ENCODE measurements at places on chromosomes 4 and X.

DNA sequence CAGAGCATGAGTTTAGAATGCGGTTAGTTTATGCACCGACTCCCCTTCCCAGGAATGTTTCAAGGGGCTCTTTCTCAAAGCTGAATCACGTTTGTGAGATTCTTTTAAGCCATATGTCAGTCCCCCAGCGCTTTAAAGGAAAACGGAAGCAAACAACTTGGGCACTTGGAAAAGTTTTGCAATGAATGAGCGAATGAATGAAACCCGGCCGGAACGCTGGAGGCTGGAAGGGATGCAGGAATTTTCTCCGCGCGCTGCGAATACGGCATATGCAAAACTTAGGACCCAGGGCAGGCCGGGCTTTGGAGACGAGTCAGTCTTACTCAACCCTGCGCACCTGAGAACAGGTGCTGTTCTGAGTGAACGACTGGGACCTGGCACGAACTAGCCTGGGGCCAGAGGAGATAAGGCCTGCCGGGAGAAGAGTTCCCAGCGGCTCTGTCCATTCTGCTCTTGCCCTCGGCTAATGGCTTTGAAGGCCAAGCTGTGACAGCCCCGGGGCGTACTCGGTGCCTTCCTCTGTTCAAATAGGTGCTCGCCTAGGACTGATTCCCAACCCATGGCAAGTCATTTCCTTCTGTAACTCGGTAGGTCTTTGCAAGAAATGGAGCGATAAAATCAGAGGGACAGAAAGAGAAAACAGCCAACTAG, 743 bp upstream of the NRK start:
- no peak for DNase-seq

DNA sequence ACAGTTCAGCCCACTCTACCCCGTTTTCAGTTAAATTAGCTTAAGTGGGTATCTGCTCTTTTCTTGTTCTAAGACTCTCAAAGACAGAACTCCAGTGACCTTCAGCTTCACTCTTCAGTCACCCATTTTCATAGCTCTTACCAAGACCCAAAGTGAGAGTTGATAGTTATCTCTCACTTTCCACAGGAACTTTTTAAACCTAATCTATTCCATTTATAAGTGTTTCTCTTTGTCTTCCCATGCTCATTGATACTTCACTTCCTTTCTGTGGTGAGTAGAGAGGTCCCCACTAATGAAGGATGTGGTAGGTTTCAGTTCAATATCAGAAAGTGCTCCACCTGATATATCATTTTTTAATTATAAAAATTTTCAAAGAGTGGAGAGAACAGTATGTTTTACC, 33.4 kb downstream of the COX18 start:
- no peak for DNase-seq

GRCh38 chr4:94516067-94516466, 64.3 kb downstream of the PDLIM5 start:
- DNase-seq = no peak

- no peak for DNase-seq
These were observed 93.4 kb upstream of the RXFP1 start for GRCh38 chr4:158428242-158428641.

- no peak for DNase-seq
These were observed 271.0 kb downstream of the STK32B start for GRCh38 chr4:5322321-5322720.

GRCh38 chr4:81407726-81408125, 64.0 kb downstream of the RASGEF1B start:
- no peak for DNase-seq

DNA sequence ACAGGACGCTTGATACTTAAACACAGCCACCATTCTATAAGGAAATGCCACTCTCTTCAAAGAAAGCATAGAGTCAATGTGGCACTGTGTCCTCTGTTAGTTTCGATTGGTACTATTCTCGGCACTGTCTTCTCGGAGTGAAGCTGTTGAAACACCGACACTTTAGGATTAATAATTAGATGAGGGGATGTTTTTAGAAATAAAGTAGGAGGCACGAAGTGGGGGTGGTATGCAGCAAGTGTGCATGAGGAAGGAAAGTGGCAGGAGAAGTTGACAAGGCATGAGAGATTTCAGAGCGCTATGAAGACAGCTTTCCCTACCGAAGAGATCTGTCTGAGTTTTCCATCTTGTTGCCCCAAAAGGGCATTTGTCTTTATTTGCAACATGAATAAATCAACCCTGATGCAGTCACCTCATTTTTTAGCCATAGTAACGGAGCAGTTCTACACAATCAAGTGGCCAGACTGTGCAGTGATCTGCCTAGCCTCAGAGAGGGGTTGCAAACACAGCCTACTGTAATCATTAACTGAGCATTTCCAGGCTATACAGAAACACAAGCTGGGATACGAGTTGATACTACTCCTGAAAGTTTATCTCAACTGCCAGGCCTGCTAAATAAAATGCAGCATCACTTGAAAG, 8.3 kb downstream of the GPRIN3 start:
- DNase-seq = no peak

GRCh38 chrX:17412692-17413091, 37.7 kb downstream of the NHS start:
- DNase-seq = no peak

DNA sequence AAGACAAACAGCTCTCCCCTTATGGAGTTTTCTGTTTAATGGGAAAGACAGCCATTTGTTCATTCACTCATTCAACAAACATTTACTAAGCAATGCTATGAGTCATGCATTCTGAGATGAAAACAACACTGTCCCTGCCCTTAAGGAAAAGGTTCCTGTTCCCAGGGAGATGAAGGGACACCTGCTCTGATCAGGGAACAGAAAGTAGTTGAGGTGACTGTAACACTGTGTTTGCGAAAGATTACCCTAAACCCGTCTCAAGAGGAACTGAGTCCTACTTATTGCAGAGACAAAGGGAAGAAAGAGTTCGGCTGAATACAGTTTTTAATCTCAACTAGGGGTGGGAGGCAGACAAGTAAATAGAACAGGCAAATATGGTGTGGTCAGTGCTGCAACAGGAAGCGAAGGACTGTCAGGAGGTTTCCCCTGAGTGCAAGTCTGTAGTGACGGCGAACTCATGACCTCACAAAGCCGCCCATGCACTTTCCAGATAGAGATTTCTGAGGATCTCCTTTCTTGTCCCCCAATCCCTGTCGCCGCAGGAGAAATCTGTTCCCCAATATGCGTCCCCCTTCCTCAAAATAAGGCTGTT, 712 bp downstream of the STX18 start:
- peak; percentile 0 for DNase-seq

DNA sequence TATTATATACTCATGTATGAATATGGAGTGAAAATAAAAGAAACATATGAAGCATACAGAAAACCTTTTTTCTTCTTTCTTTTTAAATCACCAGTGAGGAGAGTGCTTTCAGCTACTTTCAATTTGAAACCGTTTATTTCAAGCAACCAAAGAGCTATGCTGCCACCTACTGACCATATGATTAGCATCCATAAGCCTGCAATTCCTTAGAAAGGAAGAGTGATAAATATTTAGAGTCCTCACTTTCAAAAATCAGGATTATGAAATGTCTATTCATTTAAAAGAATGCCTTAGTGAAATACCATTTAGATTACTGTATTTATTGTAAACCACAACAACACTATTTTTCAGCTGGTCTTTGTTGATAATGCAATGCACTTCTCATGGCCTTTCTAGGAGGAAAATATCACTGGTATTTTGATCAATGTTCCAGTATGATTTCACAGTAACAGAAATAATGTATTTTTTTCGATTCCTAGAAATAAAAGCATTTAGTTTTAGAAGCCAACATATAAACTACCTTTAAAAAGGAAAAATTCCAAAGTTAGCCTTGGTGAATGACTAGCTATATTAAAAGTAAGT, 667.6 kb downstream of the PCDH18 start:
- DNase-seq = no peak

- no peak for DNase-seq
These were observed 119.3 kb downstream of the C4orf51 start for GRCh38 chr4:145799223-145799622.

GRCh38 chrX:50200907-50201306, at the start of gene AKAP4:
Gene AKAP4 (minus strand): TSS chrX:50201007. CDS start chrX:50200889, 118 bp downstream.
- DNase-seq = no peak

- no peak for DNase-seq
These were observed 150.1 kb downstream of the PPP1R2C start for GRCh38 chrX:42627891-42628290.

DNA sequence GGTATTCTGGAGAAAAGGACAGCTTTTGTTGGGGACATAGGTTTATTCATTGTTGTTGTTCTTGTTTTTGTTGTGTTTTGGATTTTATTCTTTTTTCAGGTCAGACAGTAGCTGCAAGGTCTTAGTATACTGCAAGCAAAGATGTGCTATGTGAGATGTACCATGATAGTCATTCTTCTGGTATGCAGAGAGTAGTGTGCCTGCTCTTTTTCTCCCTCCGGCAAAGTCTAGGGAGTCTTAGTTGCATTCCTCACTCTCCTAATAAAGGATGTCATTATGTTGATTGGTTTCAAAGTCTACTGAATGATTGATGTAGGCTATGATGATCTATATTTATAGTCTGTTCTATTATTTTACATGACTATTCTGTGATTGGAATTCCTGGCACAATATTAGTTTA, 119.9 kb upstream of the POF1B start:
- no peak for DNase-seq

DNA sequence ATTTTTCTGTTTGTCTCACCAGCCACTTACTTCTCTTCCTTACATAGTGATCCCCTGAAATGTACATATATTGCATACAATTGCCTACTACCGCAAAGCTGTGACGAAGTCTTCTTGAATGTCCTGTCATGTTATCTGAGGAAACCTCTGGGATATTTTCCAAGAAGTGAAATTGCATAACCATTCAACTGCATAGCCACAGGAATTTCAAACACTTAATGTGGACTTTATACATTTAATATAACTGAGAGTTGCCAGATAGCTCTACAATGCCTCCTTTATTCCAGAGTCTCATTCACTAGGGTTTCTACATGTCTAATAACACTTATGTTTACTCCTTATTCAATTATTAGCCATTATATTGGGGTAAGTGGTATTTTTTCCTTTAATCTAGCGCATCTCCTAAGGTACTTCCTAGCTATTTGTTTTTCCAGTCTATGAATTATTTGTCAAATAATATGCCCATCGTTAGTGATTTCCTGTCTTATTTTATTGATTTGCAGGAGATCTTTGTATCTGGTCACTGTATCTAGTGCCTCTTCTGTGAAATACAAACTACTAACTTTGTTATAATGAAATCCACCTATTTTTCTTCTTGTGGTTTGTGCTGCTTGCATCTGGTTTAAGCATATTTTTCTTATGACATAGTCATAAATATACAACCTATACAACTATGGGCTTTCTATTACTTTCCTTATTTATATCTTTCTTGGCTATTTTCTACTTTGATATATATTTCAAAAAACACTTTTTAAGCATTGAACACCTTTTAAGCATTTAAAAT, 69.2 kb upstream of the GRID2 start:
- no peak for DNase-seq

- no peak for DNase-seq
These were observed 1821.7 kb downstream of the ARAP2 start for GRCh38 chr4:34422472-34423175.

DNA sequence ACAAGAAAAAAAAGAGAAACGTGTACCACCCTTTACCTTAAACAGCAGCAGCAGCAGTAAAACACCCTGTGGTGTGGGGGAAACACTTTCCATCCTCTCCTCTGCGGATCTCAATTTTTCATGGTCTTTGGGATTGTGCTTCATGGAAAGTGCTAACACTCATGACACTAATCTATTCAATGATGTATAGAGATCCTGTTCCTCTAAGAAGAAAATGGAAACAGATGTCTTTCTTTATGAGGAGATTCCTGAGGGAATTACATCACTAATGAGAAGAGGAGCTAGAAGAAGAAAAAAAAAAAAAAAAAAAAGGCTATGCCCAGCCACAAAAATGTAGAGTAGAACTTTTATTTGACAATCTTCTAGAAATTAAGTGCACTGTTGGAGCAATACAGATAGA, 62.9 kb upstream of the NDST3 start:
- no peak for DNase-seq

- no peak for DNase-seq
These were observed 40.8 kb downstream of the ARHGAP24 start for GRCh38 chr4:85515701-85516100.

DNA sequence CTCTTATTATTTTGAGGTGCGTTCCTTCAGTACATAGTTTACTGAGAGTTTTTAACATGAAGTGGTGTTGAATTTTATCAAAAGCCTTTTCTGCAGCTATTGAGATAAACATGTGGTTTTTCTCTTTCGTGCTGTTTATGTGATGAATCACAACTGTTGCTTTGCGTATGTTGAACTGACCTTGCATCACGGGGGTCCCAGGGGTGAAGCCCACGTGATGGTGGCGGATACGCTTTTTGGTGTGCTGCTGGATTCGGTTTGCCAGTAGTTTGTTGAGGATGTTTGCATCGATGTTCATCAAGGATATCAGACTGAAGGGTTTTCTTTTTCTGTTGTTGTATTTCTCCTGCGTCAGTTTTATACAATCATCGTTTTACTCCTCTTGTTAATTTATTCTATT, 4.6 kb upstream of the H2BW1 start:
- no peak for DNase-seq

GRCh38 chrX:15072880-15073279, 197.0 kb downstream of the ASB9 start:
- DNase-seq = no peak

DNA sequence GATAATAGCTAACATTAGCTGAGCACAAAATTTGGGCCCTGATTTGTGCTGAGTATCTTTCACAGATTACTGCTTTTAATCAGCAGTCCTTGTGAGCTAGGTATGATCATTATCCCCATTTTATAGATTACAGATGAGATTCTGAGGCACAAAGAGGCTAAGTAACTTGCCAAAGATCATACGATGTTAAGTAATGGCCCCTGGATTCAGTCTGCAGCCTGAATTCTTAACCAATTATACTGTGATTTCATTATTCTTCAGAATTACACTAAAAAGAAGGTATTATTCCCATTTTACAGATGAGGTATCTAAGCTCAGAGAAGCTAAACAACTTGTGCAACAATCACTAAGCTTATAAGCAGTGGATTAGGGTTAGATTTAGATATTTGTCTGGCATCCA, 97.9 kb upstream of the MYOZ2 start:
- DNase-seq = no peak

- no peak for DNase-seq
These were observed 40.1 kb downstream of the UGT2B15 start for GRCh38 chr4:68630371-68630770.

GRCh38 chrX:13088156-13088487, 43.7 kb upstream of the FAM9C start:
- no peak for DNase-seq

- no peak for DNase-seq
These were observed 26.7 kb upstream of the CLDN34 start for GRCh38 chrX:9940421-9940820.

DNA sequence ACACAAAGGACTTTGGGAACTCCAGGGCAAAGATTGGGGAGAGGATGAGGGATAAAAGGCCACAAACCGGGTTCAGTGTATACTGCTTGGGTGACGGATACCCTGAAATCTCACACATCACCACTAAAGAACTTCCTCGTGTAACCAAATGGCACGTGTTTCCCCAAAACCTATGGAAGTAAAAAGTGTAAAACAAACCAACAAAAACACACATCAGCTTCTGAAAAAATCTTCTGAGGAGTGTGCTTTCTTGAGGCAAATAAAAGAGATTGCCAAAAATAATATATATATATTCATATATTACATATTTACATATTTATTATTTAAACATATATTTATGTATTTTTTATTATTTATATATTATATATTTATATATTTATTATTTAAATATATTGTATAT, 3.9 kb downstream of the P2RY8 start:
- DNase-seq = no peak
